ENCODE measurements at places on chromosomes 4 and X.

GRCh38 chr4:13944095-13944511, 316.6 kb upstream of the BOD1L1 start:
- DNase-seq, result no peak

DNA sequence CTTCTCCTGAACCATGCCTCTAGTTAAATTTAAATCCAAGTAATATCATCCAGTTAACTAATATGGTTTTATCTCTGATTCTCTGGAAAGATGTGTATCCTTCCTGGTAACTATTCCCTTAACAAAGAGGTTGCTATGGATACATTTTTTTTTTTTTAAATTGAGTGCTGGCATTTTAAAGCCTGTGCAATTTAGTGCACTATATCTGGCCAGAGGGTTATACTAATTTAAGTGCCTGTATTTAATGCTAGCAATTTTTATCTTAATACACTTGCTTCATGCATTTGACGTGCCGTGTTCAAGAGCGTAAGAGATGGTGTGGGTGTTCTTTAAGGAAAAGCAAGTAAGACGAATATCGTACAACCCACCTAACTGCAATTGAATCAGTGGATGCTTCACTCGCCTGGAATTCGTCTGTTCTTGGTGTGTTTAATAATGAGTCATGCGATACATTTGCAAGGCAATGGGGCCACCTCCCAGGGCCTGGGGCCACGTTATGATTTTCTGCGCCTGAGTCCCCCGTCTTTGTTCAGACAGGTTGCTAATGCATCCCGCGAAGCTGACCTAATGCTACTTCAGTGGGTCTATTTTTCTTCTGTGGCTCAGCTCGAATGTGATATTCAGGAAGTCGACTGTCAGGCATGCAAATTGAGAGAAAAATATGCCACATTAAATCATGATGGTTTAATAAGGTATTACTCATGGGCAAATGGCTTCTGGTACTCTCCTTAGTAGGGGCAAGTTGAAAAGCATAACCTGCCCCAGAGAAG, 14.2 kb upstream of the MID1 start:
- DNase-seq, result no peak

DNA sequence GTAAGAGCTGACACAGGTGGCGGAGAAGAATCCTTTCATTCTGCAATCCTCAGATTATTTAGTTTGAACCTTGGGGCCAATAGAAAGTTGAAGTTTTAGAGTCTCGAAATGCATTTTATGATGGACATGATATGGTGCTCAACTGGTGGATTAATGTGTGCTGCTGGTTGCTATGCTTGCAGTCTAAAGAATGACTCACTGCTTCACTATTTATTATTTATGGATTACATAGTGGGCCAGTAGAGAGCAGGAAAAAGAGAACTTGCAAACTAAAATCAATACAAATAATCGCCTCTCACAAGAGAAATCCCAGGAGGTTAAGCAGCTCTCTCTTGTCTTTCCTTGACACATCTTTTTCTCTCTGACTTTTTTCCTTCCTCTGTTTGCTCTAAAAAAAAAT, 2326.8 kb upstream of the AGA start:
- no peak for DNase-seq

GRCh38 chr4:159175989-159176375, 73.1 kb downstream of the RAPGEF2 start:
- no peak for DNase-seq

DNA sequence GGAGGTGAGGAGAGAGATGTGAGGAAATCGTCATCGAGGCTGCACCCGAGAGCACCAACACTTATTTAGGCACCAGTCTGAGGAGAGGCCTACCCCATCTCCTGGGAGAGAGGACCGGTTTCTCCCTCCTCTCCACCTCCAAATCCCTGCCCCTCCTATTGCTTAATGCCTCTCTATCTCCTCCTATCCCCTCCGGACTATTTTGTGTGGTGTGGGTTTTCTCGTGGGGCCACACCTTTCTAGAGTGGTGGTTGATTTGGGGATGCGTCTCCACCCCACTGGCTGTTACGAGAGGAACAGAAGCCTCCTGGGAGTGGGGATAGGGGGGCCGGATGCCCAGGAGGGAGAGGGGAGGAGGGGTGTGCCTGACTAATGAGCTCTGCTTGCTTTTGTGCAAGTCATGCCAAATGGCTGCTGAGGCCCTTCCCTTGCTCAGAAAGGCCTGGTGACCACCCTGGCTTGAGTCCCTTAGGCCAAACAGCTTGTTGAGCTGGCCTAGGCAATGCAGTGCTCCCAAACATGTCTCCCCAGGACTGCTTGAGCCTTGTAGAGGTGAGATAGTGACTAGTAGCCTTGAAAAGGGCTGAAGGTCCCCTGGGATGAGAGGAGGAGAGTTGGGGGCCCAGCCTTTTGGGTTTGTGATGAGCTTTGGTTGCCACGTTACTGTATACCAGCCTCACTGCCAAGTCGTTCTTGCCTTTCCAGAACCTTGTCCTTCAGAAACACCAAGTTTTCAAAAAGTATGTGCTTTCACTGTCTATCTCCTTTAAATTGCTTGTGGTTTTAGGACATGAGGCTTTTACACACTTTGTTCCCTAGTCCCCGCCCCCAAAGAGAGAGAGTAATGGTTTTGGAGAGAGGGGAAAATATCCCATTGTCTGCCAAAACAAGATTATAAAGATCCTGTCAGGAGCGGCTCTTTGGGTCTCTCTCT, 1.2 kb downstream of the MSN start:
- peak; percentile 12 for DNase-seq

DNA sequence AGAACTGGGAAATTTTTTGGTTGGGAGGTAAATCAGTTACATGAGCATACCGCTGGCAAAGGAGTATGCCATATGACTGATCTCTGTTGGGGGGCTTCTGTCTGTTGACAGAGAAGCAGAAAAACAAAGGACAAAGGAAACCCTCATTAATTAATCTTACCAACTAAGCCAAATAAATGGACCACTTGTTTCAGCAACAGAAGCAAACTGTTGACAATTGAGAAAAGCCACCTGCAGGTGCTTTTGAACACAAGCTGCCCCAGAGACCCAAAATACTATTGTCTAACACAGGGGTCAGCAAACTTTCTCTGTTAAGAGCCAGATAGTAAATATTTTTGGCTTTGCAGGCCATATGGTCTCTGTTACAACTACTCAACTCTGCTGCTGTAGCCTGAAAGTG, 7.0 kb upstream of the FRYL start:
- DNase-seq, result no peak

- DNase-seq, result no peak
Observed at GRCh38 chrX:16883487-16883804, 13.3 kb upstream of the RBBP7 start.

DNA sequence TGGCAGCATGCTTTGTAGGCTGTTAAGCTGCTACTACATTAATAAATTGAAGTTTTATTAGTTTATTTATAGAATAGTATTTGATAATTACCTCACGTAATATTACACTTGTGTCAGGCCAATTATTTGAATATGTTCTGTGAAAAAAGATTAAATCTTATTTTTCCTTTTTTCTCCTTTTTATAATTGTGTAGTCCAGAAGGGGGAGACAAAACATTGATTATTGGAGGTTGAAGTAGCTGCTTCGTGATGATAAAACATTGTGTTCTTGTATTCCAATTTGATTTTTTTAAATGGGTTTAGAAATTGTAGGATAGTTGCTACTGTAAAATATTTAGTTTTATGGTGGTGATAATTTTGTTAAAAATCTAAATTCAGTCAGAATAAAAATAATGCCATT, 85.7 kb downstream of the DIAPH2 start:
- no peak for DNase-seq

- DNase-seq, result no peak
Observed at GRCh38 chr4:47567511-47567910, 82.4 kb downstream of the ATP10D start.

GRCh38 chr4:183030309-183030708, 68.7 kb upstream of the WWC2 start:
- no peak for DNase-seq

- no peak for DNase-seq
Observed at GRCh38 chr4:83599183-83599582, 63.3 kb downstream of the GPAT3 start.

DNA sequence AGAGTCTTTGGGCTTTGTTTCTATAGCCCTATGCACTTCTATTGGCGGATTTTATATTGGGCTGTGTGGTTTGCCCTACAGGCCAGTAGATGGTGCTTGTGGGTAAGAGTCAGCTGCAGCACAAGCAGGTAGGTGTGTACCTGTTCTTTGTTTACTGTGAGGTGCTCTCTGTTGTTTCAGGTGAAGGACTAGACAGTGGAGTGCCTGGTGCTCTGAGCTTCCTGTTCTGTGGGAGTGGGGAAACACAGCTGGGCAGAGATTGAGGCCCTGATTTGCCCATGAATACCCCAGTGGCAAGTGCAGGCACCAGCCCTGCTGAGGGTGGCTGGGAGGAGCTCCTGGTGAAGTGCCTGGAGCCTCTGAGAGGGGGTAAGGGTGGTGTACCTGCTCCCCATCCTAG, 26.3 kb upstream of the UCP1 start:
- DNase-seq, result no peak

DNA sequence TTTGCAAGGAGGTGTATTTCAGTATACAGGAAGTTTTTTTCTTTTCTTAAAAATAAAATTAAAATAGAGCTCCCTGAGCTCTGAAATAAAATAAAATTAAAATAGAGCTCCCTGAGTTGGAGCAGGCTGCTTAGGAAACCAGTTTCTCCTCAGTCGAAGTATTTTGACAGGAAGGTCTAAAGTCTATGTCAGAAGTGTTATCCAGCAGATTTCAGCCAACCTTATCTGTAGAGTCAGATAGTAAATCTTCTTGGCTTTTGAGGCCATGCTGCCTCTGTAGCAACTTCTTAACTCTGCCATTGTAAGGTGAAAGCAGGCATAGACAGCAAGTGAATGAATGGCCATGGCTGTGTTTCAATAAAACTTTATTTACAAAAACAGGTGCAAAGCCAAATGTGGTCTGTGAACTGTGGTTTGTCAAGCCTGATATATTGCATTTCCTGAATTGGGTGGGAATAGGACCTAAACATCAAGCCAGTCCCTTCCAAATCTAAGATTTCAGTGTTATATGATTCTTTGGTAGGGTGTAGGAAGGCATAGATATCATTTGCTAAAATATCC, 9.5 kb upstream of the KLKB1 start:
- DNase-seq, result no peak

DNA sequence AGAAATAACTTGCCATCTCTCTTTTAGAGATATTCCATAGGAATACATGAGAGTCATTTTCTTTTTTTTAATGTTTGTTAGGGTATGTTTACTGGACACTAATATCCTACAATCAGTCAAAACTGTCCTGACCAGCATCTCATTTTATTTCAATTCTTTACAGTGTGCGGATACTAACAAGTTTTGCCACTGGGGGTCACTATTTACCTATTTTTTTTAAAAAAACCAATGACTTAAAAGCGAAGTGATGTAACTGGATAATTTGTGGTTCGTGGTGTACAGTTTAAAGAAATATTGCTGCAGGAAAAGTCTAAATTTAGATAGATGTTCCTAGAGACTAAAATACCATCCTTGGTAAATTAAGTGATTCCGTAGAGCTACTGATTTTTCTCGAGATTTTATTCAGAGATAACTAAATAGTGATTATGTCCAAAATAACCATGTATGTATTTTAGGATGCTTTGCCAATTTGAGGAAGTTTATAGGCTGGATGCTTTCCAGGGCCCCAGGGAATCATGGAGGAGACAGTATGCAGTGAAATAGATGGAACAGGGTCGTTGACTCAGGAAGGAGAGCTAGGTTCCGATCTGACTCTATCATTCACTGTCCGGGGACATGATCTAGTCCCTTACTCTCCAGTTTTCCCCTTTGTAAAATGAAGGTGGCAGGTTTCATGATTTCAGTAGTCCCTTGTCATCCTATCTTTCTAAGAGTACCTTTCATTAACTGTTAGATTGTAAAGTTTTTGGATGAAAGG, 34.0 kb upstream of the GNPDA2 start:
- no peak for DNase-seq

DNA sequence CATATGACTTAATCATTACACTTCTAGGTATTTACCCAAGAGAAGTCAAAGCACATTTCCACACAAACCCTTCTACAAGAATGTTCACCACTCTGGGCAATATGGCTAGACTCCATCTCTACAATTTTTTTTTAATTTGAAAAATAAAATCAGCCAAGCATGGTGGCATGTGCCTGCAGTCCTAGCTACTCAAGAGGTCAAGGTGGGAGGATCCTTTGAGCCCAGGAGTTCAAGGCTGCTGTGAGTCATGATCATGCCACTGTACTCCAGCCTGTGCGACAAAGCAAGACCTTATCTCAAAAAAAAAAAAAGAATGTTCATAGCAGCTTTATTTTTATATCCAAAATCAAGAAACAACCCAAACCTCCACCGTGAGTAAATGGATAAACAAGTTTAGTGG, 70.3 kb upstream of the MBNL3 start:
- no peak for DNase-seq

DNA sequence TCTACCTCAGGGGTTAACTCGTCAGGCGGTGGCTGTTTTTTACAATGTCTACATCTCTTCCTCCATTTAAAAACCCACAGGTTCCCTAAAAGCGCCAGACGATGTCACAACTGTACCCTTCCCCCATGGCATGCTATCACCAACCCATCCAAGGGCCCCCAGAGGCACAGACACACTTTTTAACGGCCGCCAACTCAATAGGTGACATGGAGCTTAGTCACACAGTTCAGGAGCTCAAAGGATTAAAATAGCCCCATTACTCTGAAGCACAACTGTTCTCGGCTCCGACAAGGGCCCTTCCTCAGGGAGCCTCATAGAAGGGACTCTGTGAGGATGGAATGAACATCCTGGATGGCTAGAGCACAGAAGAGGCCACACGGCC, 12.4 kb downstream of the SH3KBP1 start:
- DNase-seq, result no peak

All from esophagus squamous epithelium (tissue), 5 donors.